ENCODE measurements at places on chromosomes 3 and 15.

DNA sequence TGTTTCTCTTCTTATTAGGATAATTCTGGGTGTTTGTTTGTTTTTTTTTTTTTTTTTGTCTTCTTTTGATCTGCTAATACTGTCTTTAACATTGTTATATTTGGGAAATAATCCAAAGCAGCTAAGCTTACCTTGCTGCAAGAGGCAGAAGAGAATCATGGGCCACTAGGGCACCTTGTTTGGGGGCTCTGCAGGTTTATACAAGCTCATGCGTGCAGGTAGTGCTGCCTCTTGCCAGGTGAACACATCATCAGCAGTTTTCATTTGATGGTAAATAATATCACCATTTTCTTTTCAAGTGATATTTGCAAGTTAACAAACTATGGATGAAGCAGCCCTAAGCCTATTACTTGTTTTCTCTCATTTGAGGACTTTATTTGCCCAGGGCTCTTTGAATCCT is 37.9 kb downstream of the MAP3K13 start:
- no peak for DNase-seq

DNA sequence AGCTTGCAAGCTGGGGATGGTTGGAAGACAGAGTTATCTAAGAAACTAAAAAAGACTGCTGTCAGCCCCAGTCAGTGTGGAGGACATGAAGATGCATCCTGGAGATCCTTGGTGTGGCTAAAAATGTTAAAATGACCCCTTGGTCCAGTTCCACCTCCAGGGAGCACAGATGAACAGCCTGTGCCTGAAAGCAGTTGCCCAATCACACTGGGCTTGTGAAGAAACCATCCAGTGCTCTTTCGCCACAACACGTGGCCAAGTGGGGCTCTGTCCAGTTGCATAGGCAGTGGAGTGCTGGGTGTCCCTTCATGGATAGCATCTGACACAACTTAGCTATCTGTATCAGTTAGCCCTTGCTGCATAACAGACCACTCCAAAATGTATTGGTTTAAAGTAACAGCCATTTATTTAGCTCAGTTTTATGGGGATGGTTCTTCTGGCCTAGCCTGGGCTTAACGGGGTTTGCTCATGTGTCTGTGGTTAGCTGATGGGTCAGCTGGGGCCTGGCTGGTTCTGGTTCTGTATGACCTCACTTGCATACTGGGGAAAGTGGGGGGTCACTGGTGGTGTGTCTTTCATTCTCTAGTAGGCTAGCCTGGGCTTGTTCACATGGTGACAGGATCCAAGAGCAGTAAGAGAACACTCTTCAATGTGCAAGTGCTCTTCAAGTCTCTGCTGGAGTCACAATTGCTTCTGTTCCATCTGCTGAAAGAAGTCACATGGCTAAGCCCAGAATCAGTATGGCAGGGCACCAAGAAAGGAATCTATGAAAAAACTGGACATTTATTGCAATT is 226.2 kb downstream of the PDCD6IP start:
- peak; percentile 11 for DNase-seq

GRCh38 chr3:66342717-66343356 is 122.0 kb downstream of the SLC25A26 start:
- peak; percentile 88 for DNase-seq

- no peak for DNase-seq
These were observed 14.1 kb downstream of the MRPS22 start for GRCh38 chr3:139357899-139358298.

- no peak for DNase-seq
These were observed 31.5 kb downstream of the DENND6A start for GRCh38 chr3:57661404-57661803.

DNA sequence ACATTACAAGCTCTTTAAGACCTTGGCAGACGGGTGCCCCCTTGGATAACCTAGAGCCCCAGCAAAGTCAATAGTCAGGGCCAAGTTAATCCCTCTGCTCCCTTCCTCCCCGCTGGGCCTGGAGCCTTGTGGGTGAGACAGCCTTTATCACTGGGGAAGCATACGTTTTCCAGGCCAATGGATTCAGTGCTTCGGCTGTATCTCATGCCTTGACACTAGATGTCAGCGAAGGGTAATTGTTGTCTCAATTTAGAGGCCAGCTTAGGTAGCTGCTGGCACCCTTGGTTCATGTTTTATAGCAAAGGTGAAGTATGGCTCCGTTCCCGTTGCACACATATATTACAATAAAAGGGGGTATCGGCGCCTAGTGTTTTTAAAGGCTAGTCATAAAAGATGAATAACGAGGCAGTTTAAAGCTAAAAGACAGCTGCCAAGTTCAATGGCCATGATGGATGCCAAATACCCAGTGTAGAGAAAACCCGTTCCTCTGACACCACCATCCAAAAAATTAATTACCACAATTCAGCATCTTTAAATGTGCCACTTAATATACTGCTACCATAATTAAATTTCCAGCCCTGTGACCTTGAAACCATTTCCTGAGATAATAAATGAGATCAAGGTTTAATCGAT is 52.3 kb upstream of the BNIP2 start:
- peak; percentile 9 for DNase-seq

DNA sequence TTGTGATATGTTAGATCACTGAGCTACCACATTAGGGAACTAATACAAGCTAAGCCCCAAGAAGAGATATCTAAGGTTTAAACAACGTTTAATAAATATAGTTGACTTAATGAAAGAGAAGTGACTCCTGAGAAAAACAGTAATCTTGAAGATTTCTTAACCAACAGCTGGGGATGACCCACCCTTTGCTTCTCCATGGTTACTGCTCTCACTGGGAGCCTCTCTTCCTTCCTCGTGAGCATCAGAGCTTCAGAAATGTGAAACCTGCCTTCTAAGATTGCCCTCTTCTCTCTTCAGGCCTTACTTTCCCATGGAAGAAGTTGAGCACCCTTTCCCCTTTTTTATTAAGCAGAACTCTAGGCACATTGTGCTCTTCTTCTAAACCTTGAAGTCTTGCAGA is 132.2 kb upstream of the NR2E3 start:
- DNase-seq: no peak

GRCh38 chr3:99865321-99865720 is 47.7 kb downstream of the CMSS1 start:
- no peak for DNase-seq
